Spinal cord (tissue), 10 donors: ENCODE measurements at places on chromosomes 6 and 20. TPM values are rescaled to one million over a fixed set of nuclear protein-coding genes. Genes with fewer than 3 reads are reported as not detected.

GRCh38 chr6:81762132-81762531 is 9.7 kb upstream of the TENT5A start:
- no peaks in the 10 kb centered on the region for H3K4me1 ChIP-seq
- no peak overlapping the region for H3K4me3 ChIP-seq
- H3K27me3 ChIP-seq = no peaks in the 10 kb centered on the region
- DNase-seq = no peak
- H3K27ac ChIP-seq = no peak overlapping the region

- no peak overlapping the region for H3K4me3 ChIP-seq
- H3K36me3 ChIP-seq = no peaks in the 10 kb centered on the region
- H3K27ac ChIP-seq = no peak overlapping the region
- H3K4me1 ChIP-seq = no peaks in the 10 kb centered on the region
- no peaks in the 10 kb centered on the region for H3K27me3 ChIP-seq
- DNase-seq = no peak
Observed at GRCh38 chr6:43915986-43916923, 146.2 kb downstream of the VEGFA start.

The RSPO3 gene
- 4.0 TPM for total RNA-seq

The DCDC2 gene
- 7.9 TPM for total RNA-seq

The SSTR4 gene
- total RNA-seq = 0.33 TPM
